ENCODE measurements at places on chromosomes 5 and 9. TPM values are rescaled to one million over a fixed set of nuclear protein-coding genes. Genes with fewer than 3 reads are reported as not detected.
A peak's percentile ranks its signal among the peaks of the same experiment; 100 is the strongest.

- no peak for DNase-seq
Measured at GRCh38 chr5:32836176-32836575, 125.1 kb downstream of the NPR3 start.

GRCh38 chr9:107137495-107138202 is 145.4 kb upstream of the RAD23B start:
- peak; percentile 44 for DNase-seq

GRCh38 chr9:82736126-82736525 is 326.8 kb downstream of the RASEF start:
- no peak for DNase-seq

- no peak for DNase-seq
Measured at GRCh38 chr5:16542236-16542635, 74.6 kb downstream of the RETREG1 start.

AGXT2 gene
- total RNA-seq: 0.21 TPM

GRCh38 chr5:137231540-137231939 is 267.6 kb downstream of the SPOCK1 start:
- DNase-seq: no peak

GRCh38 chr5:173025651-173026050 is 30.5 kb upstream of the CREBRF start:
- DNase-seq: peak; percentile 7

GABBR2 gene
- 0.23 TPM for total RNA-seq

NSMF gene
- total RNA-seq: 67.6 TPM

GRCh38 chr9:74760031-74760700 is 127.6 kb downstream of the TRPM6 start:
- no peak for DNase-seq

DNA sequence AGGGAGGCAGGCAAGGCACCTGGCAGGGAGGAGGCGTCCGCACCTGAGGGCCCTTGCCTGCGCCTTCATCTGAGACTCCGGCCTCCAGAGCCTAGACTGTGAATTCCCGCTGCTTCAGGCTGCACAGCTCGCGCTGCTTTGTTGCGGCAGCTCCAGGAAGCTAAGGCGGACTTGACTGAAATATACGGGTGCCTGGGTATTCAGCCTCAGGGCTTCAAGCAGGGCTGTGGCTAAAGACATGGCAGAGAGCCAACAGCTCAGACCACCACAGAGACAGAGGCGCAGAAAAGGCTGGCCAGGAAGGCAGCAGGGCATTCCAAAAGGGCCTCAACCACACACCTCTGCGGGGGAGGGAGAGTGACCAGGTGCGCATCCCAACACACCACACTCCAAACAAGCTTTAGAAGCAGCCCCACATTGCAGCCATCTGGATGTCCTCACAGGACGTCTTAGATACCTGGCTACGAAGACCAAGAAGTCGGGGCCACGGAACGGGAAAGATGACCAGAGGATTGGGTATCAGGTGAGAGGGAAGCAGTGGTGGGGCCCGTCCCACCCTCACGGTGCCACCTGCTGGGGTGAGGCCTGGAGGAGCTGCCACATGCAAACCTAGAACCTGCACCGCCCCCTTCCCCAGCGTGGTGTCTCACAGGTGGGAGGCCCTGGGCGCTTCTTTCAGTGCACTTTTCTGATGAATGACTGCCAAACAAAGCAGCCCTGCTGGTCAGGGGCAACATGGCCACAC is 1.7 kb upstream of the DPH7 start:
- no peak for DNase-seq

TEX10 gene
- total RNA-seq: 31.1 TPM

RNF183 gene
- total RNA-seq: 1.5 TPM

MEIKIN gene
- total RNA-seq: not detected

DNA sequence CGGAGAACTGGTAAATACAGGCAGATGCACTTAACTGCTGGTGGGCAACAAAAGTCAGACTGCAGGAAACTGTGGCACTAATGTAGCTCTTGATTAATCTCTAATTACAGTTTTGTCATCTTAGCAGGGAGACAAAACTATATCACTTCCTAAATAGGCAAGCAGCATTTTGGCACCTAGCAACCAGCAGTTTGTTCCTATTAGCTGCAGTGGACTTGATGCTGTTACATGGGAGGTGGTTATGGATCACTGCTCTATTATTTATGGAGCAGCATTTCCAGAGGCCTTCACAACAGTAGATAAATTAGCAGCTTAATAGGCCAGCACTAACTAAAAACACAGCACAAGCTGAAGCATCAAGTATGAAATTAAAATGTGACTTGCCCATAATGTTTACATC is 518.3 kb upstream of the ITGA1 start:
- DNase-seq: no peak

GRCh38 chr9:79446523-79447307 is 125.0 kb upstream of the TLE4 start:
- no peak for DNase-seq

GRCh38 chr5:166365164-166365563 is 1926.3 kb upstream of the WWC1 start:
- DNase-seq: no peak

- DNase-seq: no peak
Measured at GRCh38 chr5:56026863-56027300, 32.1 kb upstream of the IL6ST start.

SPOCK1 gene
- not detected for total RNA-seq

DNA sequence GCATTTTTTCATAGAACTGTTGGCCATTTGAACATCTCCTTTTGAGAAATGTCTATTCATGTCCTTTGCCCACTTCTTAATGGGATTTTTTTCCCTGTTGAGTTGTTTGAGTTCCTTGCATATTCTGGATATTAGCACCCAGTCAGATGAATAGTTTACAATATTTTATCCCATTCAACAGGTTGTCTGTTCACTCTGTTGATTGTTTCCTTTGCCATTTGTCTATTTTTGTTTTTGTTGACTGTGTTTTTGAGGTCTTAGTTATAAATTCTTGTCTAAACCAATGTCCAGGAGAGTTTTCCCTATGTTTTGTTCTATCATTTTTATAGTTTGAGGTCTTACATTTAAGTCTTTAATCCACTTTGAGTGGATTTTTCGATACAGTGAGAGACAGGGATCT is 139.0 kb upstream of the TNPO1 start:
- no peak for DNase-seq

MZB1 gene
- total RNA-seq: not detected

DNA sequence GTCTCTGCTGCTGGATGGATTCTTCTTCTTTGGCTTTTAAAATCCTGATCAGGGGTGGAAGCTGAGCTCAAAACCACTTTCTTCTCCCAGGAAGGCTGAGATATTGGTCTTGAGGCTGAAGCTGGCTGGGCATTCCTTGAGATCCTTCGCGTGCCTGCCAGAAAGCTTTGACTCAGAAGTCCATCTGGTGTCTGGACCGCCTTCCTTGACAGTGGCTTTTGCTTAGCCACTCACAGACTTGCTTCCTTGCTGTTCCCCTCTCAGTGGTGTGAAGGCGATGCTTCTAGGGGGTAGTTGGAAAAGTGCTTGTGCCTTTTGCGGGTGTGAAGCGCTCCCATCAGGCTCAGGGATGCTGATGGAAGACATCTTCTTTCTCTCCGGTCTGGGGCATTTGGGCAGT is 45.9 kb downstream of the RGS3 start:
- no peak for DNase-seq

CTXN3 gene
- not detected for total RNA-seq

DNA sequence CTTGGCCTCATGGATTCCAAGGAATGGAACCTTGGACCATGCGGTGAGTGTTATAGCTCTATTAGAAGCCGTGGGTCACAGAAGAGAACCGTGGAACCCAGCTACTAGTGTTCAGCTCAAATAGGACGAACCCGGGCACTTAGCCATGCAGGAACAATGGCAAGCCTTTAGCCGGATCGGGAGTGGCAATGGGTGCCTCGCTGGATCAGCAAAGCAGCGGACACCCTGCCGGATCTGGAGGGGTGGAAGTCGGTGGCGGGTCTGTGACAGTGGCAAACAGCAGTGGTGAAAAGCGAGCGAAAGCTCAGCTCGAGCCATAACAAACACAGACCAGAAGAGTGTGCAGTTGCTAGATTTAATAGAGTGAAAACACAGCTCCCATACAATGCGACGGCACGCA is 2.4 kb upstream of the CDO1 start:
- DNase-seq: no peak

DNA sequence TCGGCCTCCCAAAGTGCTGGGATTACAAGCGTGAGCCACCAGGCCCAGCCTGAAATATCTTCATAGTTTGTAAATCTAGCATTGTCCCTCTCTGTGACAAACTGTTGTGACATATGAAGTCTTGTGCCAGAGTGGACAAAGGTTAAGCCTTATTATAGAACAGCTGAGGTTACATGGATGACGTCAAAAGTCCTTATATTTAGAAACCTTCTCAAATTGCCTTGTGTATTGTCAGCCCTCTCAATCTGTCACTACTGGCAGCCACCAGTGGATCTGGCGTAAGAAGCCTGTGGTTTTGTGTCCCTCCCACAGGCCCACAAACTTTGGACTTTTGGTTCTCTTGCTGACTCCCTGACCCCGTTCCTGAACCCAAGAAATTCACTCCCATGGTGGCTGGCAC is 79.4 kb upstream of the CCDC112 start:
- DNase-seq: no peak

DNA sequence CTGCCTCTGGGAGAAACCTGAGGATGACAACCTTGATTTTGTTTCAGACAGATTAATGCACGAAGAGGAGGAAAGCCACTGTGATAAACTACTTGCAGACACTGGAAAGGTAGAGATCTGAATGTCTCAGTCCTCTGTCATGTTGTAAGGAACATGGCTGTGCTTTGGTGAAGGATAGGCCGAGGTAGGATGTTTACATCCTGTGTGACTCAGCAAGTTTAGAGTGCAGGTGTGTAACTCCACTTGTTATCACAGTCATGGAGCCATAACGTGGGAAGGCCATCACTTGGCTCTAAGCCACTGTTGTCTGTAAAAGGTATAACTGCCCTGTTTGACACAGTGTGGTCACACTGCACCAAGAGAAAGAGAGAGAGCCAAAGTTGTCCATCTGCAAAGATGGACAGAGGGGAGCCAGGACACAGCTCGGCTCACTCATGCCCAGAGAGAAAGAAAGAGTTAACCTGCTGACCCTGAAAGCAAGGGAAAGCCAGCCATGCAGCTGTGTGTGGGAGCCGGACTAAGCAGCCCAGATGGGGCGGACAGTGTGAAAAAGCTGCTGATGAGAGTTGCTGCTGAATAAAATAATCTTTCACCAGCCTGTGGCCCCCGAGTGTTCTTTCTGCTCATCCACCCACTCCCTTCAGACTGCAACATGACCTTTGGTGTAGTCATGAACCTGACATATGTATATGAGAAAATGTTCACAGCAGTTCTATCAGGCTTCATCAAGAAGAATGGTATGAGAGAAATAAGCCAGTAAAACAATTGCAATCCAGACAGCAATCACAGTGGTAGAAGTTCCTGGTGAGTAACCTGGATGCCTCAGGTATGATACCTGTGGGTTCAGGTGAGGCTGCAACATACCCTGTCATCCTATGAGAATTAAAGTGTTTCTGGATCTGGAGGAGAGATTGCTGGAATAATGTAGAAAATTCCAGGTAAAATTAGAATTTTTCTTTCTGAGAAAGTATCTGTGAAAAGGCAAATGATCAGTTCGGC is 115.9 kb downstream of the TARS1 start:
- no peak for DNase-seq

Measured in Caco-2 (cell line).